ENCODE measurements at places on chromosomes 16 and 17.

DNA sequence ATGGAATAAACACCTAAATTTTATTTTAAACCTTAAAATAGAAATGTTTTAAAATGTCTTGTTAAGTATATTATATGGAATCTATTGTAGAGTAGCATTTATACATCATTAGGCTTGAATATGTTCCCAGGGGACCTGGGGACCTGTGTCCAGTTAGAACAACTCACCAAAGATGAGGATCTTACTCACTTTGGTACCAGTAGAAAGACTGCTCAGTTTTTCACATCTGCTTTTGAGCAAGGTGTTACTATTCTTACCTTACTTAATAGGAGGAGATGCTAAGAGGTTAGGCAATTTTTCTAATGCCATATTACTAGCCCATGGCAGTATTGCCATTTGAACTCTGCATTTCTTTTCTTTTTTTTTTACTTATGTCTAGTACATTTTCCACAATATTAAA, 14.7 kb downstream of the STXBP4 start:
- DNase-seq, result no peak

- peak; percentile 41 for DNase-seq
Measured at GRCh38 chr17:38428112-38428642, at the start of gene ARHGAP23. Gene ARHGAP23, plus strand, starts transcription at chr17:38428464. Its CDS starts 22 bp downstream, at chr17:38428486.

GRCh38 chr17:77382966-77383612, 242.3 kb downstream of the SEC14L1 start:
- no peak for DNase-seq

DNA sequence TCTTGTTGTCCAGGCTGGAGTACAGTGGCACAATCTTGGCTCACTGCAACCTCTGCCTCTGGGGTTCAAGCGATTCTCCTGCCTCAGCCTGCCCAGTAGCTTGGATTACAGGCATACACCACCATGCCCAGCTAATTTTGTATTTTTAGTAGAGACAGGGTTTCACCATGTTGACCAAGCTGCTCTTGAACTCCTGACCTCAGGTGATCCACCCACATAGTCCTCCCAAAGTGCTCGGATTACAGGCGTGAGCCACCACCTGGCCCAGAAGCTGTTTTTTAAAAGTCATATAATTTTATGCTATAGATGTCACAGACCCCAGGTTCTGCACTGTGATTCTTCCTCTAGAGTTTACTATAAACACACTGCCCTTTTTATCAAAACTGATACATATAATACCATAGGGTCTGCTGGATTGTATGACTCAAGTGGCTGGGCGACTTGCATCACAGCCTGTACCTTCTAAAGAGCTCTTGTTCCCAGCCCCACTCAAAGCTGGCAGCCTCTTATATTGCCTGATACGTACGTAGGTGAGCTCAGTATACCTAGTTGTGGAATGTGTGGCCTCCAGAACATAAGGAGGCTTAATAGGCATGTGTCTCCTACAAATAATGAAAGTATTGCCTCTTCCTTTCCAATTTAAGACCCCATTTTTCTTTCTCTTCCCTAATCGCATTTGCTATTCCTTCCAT, 295.8 kb downstream of the ZFHX3 start:
- DNase-seq, result no peak

DNA sequence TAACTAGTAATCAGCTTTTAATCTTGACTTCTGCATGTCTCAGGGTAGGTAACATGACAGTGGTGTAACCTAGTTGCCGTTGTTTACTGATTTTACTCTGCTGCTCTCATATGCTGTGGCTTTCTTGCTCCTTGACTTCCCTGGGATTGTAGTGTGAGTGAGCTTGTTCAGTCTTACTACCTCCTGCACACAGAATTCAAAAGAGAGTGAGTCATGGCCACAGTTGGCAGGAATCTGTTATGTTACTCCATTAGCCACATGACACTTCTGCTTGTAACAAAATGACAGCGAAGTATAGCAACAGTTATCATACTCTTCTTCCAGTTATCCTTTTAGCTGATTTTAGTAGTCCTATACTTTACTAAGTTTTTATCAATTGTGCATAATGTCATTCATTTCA, 18.8 kb downstream of the TNRC6A start:
- DNase-seq, result peak; percentile 80

GRCh38 chr16:89241187-89242007, 23.9 kb downstream of the ZNF778 start:
- DNase-seq, result peak; percentile 33

GRCh38 chr17:56319531-56319930, 166.3 kb downstream of the ANKFN1 start:
- peak; percentile 84 for DNase-seq

DNA sequence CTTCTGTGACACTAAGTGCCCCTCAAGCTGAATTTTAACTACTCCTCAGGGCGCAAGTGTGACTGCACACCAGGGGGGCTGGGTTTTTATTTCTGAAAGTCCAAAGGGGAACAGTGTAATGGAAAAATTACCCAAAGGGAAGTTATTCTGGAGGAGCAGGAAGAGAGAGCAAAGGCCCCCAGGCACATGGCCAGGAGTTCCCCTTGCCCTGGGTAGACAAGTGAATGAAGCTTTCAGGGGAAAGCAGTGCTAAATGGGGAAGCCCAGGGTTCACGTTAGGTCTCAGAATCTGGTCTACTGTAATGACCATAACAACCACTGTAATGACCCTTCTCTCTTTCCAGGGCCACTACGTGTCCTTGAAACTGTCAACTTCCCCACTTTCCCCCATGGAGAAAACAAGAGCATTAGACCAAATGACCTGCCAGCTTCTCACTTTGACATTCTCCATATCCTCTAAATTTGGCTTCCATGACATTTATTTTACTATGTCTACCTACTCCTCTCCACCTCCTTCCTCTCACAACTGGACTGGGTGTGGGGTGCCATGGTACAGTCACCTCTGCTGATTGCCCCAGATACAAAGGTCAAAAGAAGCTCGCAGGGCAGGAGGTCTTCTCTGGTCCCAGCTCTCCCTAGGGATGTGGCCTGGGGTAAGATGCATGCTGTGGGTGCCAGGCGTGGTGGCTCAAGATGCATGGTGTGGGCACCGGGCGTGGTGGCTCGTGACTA, 34.1 kb upstream of the MMP2 start:
- no peak for DNase-seq

- no peak for DNase-seq
Measured at GRCh38 chr17:52737071-52737470, 578.6 kb upstream of the CA10 start.

DNA sequence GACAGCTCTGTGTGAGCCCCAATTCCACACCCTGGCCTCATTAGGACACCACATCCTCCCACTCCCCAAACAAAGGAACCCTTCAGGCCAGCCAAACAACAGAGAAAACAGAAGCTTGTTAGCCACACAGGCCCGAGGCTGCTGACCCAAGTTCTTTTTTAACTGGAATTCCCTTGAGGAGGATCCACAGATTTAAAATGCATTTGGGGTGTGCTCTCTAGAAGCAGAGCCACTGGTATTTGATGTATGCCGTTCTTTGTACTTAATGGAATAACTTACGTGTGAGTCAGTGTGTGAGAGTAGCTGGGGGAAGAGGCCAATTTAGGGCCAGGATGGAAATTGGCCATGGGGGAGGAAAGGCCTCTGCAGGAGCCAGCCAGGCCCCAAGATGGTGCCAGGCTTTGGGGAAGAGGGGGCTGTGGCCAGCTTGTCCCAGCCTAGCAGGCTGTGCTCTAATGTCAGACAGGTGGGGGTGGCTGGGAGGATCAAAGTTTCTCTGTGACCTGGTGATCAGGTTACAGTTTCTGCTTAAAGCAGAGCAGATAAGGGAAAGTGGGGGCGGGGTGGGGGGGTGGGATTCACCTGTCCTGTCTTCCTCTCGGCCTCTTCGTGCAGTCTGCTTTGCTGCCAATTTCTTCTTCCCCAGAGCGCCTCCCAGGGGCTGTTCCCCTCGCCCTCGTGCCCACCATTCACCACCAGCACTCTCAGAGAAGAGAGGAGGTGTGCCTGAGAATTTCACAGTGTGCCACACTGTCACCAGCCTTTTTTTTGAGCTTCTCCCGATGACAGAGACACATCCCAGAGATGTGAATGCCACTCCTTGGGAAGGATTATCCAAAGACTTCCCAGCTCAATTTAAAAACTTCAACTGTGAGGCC, 50.8 kb downstream of the TOM1L2 start:
- DNase-seq, result peak; percentile 98

GRCh38 chr17:74712756-74713155, at the start of gene CD300LF:
Gene CD300LF, minus strand, starts transcription at chr17:74712923. Its CDS starts 57 bp downstream, at chr17:74712866.
- DNase-seq, result no peak

- no peak for DNase-seq
Measured at GRCh38 chr16:25037221-25037620, 22.1 kb upstream of the ARHGAP17 start.

- DNase-seq, result no peak
Measured at GRCh38 chr16:67481561-67482232, 740 bp upstream of the ATP6V0D1 start.

DNA sequence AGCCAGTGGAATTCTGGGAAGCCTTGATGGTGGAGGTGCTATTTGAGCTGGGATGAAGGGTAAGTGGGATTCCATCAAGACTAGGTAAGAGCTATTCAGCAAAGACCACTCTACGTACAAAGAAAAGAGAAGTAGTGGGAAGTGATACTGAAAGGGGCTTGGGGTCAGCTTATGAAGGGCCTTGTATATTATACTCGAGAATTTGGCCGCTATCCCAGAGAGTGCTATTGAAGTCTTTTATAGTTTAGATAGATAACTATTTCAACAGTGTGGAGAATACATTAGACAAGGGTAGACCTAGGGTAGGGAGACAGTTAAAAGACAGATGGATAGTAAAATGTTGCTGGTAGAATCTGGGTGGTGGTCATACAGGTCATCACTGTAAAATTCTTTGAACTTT, 10.3 kb downstream of the DNAH2 start:
- no peak for DNase-seq

DNA sequence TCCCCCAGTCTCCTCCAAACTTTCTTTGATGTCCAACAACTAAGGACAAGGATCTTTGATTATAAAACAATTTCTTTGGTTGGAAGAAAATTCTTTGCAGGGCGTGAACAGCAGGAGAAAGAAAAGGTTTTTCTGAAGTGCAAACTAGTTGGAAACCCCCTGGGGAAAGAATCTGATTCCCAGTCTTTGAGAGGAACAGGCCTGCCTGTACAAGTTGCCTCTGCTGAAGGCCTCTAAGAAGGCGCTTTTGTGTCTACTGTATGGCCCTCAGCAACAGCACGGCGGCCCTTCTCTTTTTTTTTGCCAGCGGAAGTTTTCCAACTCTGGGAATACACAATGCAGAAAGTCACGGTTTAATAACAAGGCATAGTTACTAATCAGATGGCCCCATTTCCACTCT, 14.0 kb downstream of the RNF43 start:
- DNase-seq, result no peak

DNA sequence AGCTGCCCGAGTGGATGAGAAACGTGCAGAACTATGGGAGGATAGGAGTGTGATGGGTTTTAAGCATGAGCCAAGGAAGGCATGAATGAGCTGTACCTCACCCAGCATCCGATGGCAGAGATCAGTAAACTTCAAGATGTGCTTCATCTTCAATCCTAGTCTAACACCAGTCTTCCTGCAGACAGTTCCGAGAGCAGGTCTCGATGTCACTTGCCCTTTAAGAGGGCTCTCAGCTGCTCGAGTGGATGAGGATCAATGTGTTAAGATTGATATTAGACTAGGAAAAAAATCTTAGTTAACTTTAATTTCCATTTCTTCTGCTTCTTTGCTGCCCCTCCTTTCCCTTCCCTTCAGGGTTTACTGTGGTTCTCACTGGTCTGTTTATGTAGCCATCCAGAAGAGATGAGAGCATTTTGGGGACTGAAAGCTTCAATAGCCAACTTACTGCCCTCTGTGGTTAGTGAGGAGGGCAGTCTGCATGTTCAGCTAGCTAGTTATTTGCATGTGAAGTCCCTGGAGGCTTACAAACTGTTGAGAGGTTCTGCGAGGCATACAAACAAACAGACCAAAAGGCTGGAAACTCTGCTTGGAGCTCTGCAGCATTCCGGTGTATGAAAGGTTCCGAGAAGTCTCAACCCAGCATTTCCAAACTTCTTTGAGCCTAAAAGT, 15.3 kb downstream of the KLHL36 start:
- no peak for DNase-seq

GRCh38 chr17:7348478-7349242, 3.3 kb upstream of the KCTD11 start:
- no peak for DNase-seq

- DNase-seq, result no peak
Measured at GRCh38 chr17:45651145-45651709, 132.9 kb upstream of the CRHR1 start.

DNA sequence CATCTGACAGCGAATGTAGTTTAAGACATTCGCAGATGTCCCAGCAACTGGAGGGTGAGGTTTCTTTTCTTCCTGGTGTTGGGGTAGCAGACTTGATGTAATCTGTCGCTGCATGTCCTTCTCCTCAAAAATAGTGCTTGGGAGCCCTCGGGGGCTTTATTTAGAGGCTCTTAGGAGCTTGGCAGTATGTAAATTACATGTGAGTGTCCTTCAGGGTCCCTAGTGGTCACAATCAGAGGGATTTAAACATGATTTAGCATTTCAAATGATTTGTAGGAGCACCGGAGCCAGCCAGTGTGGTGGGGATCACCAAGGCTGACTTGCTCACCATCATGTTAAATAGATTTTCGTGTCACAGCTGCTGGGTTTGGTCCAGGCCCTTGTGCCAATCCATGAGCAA, 8.8 kb upstream of the SALL1 start:
- DNase-seq, result no peak

DNA sequence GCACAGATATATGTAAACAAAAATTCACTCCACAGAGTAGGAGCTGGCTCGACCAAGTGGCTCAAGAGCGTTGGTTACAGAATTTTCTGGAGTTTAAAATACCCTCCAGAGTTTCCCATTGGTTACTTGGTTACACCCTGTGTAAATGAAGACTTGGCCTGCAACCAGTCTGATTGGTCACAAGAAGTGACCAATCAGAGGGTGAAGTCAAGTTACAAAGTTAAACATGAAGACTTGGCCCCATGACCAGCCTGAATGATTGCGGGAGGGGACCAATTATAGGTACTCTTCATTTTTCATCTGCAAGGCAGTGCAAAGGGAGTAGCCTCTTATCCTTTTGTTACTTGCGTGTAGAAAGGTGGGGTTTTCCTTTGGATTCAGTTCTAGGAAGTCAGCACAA, 121.3 kb upstream of the SALL1 start:
- DNase-seq, result no peak

DNA sequence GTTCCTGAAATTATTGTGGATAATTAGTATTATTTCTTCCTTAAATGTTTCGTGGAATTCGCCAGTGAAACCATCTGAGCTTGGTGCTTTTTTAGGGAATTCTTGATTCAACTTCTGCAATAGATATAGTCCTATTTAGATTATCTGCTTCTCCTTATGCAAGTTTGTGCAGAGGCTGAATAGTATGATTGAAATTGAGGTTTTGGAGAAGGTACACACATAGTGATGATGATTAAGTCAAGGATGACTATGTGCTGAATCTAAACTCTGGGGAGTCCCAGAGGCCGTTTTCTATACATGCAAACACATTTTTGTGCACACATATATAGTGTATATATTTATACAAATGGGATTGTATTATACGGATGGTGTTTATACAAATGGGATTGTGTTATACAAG, 5.2 kb upstream of the MYH4 start:
- DNase-seq, result no peak

Measured in PC-3 (cell line).